Epithelial cell of prostate (primary cell): ENCODE measurements at places on chromosomes 12 and 14.

DNA sequence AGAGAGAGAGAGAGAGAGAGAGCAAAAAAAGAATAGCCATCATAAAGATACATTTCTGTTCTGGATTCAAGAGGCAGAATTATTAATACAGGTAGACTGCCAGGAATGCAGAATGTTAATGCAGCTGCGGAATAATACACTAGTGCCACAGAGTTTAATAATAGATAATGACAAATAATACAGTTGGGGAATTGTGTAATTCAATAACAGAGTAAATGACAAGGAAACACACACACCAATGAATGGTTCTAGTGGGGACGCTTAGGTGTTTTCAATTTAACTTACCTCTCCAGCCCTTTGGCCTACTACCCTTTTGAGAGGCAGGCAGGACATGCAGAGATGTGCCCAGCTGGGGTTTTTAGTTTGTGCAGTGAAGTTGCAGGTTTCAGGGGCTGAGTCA lies 313.9 kb downstream of the NRXN3 start:
- DNase-seq: no peak

GRCh38 chr12:44157359-44157758 lies 321.5 kb downstream of the TMEM117 start:
- no peak for DNase-seq

GRCh38 chr14:24409956-24410355 lies 11.2 kb downstream of the NYNRIN start:
- DNase-seq: no peak

- no peak for DNase-seq
Observed at GRCh38 chr12:75554556-75554880, 43.1 kb upstream of the KRR1 start.

GRCh38 chr12:27806259-27806658 lies 26.2 kb upstream of the MANSC4 start:
- no peak for DNase-seq

DNA sequence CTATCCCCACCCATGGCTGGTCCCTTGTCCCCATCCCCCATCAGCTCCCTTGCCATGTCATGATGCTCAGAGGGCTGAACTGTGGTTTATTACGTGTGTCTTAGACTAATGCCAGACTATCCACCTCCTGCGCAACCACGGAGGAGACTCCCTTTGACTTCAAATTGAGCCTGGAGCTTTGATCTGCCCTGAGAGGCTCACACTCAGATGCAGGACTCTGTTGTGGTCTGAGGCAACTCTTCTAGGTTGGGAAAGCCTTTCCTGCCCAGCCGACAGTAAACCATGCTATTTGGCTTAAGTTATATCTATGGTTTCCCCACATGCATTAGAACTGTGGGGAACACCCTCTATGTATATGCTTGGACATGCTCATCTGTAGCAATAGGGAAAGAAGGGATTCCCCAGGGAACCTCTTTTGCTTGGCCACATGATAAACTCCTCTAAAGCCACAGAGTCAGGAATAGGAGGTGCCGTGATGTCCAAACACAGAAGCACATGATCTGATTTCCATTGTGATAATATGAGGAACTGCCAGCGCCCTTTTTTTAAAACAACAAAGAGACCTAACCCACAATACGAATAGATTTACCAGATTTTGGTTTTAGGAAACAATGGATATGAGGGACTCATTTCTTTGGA lies 11.1 kb upstream of the LGALS3 start:
- DNase-seq: no peak

DNA sequence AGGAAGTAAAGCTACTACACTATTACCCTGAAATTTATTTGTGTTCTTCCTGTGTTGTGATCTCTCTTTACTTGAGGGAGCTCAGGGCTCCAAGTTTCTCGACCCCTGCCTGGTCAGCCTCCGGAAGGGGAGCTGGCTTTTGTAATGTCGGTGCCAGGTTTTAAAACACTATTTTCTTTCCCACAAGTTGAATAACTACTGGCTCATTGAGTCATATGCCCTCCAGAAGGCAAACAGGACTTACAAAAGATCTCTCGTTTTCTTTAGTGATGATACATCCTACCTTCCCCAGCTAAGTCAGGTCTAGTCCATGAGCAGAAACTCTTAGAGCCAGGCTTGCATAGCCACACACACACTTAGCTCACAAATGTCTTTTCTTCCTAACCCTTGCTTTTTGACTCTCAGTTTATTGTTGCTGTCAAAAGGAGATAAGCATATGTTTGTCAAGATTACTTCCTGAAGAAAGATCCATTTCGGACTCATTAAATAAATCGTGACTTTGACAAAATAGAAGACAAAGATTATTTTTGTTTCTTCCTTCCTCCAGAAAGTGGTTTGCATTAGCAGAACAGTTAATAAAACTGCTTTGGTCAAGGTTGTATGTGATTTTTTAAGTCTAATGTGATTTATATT lies 209.8 kb upstream of the FLRT2 start:
- peak; percentile 79 for DNase-seq

- DNase-seq: no peak
Observed at GRCh38 chr12:50627491-50627890, 122.7 kb downstream of the DIP2B start.

- no peak for DNase-seq
Observed at GRCh38 chr12:18967814-18968213, 161.7 kb upstream of the PLEKHA5 start.

GRCh38 chr14:73795974-73796373 lies 55.7 kb upstream of the PTGR2 start:
- no peak for DNase-seq

DNA sequence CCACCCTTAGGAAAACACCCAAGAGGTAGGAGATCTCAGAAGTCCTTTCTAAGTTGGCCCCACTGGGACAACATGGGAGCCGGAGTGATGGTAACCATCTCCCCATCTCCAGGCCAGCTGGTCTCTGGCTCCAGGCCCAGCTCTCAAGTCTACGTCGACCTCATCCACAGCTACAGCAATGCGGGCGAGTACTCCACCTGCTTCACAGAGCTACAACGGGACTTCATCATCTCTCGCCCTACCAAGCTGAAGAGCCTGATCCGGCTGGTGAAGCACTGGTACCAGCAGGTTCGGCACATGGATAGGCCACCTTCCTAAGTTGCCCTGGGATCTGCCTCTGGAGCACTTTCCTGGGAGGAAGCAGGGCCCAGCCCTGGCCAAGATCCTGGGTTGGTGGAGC lies 11.0 kb upstream of the OAS2 start:
- DNase-seq: no peak

- no peak for DNase-seq
Observed at GRCh38 chr14:62187265-62187664, 425.0 kb downstream of the SNAPC1 start.

GRCh38 chr12:75489187-75489586 lies 8.6 kb downstream of the GLIPR1 start:
- DNase-seq: no peak

DNA sequence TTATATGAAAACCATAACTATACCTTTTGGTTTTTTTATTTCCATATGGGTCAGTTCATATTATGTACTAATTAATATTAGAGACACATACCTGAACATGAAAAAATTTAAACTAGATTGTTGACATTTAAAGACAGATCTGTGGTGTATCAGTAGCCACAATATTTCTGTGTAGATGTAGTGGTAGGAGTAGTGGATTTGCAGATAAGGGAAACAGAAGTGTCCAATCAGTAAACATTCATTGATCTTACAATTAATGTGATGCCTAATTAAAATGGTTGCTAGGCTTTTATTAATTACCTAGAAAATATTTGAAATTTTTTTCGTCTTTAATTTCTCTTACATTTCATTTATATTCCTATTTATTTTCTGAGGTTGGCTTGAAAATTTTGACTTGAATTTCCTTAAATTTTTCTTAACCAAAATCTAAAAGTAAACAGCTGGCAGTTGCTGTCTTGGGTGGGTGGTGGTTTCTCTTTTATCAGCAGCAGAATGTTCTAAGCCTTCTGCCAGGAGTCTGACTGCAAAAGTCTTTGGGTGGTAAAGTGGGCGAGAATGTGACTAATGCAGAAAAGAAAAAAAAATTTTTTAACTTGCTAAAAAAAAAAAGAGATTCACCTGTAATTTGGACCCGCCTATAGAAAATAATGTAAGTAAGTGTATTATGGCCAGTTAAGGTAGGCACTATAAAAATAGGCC lies 2.4 kb downstream of the FGFR1OP2 start:
- no peak for DNase-seq

GRCh38 chr14:104697892-104698583 lies 8.6 kb downstream of the INF2 start:
- no peak for DNase-seq

GRCh38 chr12:16076970-16077522 lies 165.9 kb downstream of the DERA start:
- no peak for DNase-seq

DNA sequence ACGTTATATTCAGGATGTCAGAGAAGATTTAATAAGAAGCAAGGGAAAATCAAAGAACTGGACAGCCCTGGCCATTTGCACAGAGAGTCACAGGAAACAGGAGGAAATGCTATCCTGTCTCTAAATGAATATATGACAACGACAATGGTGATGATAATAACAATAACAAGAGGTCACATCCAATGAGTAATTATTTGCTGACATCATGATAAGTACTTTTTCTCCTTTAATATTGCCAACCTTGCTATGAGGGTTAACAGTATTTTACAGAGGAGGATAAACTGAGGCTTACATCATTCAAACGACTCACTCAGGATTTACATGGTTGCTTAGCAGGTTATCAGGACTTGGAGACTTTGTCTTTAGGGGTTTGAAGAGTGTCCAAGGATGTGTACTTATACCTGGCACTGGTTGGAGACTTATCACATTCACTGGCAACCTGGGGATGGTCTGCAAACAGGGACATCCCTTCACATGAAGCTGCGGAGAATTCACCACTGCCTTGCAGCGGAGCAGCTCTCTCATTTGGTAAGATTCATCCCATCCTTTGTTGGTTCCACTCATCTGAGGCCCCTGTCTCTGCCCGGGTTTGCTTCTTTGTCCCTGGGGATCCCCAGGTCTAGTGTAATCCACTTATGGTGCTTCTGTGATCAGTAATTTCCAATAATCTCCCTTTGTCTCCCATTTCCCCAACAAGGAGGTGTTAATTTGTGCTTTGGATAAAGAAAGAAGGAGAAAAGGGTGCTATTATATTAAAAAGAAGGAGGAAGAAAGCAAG lies 637.8 kb downstream of the BCL11B start:
- DNase-seq: no peak

DNA sequence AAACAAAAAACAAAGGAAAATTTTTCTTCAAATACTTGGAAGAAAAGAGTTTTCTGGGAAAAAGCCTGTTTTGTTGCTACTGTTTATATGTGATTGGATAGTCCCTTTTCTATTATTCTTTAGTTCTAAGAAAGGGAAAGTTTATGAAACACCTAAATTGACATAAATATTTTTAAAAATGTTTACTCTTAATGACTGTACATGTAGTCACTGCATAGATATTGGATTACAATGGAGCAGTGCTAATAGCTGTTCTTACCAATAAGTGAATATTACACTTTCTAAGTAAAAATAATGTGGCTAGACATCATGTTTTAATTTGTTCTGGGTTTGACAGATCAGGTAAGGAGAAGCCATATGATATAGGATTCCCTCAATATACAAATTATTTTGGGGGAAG lies 352.7 kb upstream of the DIO2 start:
- no peak for DNase-seq

GRCh38 chr12:66942741-66943465 lies 264.0 kb upstream of the GRIP1 start:
- no peak for DNase-seq

DNA sequence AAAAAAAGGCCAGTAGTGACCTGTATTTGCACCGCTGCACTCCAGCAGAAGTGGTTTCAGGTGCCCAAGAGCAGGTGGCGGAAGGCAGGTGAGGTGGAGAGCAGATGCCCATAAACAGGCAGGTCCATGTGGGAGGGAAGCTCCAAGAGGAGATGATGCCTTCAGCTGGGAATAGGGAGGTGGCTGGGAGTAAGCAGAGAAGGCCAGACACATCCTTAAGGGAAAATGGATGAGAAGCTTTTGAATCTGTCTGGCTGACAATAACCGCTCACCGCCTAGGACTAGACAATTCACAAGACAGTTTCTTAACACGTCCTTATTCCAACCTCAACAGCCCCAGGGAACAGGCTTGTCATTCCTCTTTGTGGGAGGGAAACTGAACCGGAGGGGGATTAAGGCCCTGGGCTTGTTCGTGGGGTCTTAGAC lies 43.9 kb upstream of the PLEKHG6 start:
- DNase-seq: no peak

DNA sequence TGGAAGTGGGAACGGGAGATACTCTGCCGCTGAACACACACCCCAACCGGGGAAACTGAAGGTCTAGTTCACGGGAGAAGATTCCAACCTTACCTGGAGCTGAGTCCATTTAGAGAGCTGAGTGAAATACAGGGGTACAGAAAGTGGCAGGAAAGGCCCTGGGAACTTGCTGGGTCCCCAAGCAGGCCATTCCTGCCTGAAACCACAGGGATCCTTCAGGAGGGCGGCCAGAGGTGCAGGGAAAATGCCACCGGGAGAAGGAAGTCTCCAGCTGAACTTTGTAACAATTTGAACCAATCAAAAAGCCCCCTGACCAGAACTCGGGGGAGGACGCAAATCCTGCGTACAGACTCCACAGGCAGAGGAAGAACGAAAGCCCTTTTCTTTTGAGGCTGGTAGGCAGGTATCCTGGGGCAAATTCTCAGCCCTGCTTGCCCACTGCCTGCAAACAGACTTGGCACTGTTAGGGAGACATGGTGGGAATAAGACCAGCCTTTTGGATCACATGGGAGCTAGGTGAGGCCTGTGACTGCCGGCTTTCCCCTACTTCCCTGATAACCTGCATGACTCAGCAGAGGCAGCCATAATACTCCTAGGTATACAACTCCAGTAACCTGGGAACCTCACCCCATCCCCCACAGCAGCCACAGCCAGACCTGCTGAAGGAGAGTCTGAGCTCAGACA lies 170.9 kb downstream of the SEC23A start:
- DNase-seq: no peak
